ENCODE measurements at places on chromosomes 1 and 21.

DNA sequence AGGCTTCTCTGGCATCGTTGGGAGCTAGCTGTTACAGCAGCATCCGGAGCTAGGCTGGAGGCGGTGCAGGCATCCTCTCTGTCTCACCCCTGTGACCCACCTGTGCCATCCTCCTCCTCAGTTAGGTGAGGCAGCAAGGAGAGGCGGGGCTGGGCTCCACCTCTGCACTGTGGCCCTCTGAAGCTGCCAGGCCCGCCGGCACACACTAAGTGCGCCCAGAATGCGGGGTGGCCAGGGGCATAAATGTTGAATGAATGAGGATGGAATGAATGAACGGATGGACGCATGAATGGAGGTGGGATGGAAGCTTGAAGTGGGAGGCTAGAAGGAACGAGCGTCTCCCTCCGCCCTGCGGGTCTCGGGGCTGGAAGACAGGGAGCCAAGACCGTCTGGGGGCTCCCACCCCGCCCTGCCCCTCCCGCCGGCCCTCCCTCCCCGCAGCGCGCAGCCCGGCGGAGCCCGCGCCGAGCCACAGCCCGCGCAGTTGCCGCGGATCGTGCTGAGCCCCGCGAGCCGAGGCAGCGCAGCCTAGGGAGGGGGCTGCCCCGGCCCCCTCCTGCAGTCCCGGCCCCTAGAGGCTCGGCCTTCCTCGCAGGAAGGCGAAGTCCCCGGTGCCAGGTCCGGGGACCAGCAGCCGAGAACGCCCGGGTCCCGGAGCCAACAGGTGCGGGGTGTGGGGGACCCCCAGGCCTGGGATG is at the start of gene HCRTR1:
Gene HCRTR1, plus strand, starts transcription at position 472 of the 698 bp plus-strand sequence. CDS start 1,504 bp downstream, outside the sequence.
- no peak for DNase-seq

DNA sequence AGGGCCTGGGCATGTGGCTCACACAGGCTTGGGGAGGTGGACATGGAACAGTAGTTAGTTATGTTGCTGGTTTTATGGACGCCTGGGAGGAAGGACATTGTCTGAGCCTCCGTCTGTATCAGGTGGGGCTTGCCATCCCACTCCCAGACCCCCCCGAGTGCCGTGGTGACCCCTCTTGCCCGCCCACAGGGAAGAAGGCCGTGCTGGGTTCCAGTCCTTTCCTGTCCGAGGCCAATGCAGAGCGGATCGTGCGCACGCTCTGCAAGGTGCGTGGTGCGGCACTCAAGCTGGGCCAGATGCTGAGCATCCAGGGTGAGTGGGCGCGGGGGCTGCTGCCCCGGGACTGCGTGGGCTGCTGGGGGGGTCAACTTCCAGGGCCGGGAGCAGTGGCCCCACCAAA is 41.7 kb downstream of the COQ8A start:
- no peak for DNase-seq

GRCh38 chr21:37837381-37837780 is 78.9 kb downstream of the KCNJ6 start:
- no peak for DNase-seq

- DNase-seq, result no peak
Measured at GRCh38 chr1:218636548-218636947, 291.4 kb downstream of the TGFB2 start.

DNA sequence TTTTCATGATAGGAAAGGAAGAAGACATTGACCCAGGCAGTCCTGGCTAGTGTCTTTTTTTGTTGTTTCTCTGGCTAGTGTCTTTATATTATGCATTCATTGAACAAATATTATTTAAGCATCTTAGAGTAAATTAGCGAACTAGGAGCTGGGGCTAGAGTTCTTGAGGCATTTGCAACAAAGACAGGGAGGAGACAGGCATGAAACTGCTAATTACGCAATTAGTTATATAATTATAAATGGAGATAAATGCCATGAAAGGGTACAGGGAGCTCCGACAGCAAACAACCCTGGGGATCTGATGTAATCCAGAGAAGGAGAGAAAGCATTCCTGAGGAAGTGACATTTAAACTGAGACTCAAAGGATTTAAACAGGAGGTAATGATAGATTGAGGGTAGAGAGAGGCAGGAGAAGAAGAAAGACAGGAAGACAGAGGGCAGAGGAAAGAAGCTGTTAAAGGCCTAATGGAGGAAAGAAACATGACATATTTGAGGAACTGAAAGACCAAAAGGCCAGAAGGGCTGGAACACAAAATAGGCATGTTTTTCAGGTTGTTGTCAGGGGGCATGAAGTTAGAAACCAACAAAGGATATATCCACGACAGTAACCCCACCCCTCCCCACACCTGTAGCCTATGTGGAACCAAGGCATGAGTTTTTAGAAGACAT is 99.5 kb upstream of the GJB5 start:
- DNase-seq, result no peak

DNA sequence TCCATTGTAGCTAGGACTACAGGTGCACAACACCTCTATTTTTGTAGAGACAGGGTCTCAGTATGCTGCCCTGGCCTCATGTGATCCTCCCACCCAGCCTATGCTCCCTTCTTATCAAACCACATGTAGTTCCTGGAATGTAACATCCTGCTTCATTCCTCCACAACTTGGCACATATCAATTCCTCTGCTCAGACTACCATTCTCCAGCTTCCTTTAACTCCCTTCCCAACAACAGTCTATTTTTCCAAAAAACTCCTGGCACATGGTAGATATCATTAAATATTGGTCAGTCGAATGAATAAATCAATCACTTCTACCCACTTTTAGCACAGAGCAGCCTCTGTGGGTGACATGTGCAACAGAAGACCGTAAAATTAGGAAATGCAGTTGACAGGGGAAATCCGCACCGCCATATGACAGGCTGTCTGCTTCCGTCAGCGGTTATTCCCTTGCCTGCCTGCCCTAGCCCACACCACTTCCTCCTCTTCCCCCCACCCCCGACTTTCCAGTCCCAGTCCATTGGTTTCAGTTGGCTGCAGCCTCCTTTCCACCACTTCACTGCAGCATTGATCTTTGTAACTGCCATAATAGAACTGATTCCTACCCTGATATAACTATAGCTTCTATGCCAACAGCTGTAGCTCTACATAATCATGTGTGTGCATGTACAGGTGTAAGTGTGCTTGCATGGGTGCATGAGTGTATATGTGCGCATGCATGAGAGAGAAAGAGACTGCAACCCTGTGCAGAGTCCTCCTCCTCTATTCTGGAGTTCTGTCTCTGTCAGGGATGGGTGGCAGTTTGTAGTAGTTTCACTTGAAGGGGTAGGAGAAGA is 6.8 kb upstream of the AKR1A1 start:
- peak; percentile 45 for DNase-seq

DNA sequence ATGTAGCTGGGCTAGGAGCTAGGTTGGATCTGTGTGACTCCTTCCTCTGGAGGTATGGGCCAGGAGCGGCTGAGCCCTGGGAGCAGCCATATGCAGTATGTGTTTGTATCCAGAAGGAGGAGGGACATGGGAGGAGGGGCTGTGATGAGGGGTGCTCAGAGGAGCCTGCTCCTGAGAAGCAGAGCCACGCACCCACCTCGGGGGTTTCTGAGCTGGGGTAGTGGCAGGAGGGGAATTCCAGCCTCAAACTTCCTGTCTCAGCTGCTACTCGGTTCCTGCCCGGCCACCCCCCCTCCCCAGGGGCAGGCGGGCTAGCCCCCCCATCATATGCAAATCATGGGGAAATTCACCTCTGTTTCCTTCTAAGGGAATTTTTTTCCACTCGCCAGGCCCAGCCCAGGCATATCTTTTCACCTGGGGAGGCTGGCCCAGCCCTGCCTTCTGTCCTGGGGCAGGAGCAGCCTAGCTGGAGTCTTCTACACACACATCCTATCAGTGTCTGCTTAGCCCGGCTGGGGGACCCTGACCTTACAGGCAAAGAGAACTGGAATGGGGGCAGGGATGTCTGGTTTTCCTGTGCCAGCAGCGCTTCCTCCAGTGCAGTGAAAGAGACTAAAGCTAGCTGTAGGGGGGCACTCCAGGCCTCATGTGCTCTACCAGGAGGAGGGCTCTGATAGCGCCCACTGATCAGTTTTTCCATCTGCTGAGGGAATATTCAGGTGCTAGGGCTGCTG is 3.0 kb downstream of the ZC3H12A start:
- peak; percentile 53 for DNase-seq

DNA sequence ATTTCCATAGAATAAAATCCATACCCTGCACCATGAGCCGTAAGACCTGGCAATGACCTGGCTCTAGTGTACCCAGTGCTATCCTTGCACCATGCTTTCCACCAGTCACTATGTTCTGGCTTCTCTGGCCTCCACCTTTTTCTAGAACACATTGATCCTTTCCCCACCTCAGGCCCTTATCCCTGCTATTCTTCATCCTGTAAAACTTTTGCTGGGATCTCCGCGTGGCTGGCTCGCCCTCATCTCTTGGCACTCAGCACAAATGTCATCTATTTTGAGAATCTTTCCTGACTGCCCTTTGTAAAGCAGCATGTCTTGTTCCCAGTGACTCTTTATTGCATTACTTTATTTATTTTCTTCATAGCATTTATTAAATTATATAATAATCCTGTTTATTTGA is 169.8 kb upstream of the B3GALT2 start:
- DNase-seq, result peak; percentile 51

- DNase-seq, result no peak
Measured at GRCh38 chr21:30874526-30874925, 6.9 kb downstream of the KRTAP11-1 start.

DNA sequence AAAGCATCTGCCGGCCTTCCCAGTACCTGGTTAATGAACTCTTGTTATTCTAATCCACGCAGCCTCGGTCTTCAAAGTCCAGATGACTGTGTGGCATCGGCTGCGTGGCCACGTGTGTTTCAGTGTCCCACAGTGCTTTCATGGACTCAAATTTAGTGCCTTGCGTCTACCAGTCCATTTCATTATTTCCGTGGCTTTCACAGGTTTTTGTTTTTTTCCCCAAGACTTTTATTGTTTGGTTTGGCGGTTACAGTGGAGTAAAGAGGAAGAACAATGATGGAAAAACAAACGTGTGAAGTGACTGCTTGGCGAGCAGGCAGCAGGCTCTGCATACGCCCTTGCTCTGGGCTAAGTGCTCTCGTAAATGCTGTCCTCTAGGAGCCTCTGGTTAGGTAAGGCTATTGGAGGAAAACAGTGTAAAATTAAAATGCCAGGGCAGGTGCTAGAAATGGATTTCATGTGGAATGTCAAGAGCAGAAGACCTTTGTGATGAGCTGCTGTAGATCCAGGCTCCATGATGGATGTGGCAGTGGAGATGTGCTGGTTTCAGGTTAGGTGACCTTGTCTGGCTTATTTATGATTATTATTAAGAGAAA is 536.3 kb downstream of the KIF26B start:
- no peak for DNase-seq

GRCh38 chr1:40531381-40532061 is at the start of gene ZNF684:
ZNF684 (plus strand) TSS chr1:40531637; CDS start chr1:40533167, 1,530 bp downstream.
- peak; percentile 98 for DNase-seq

GRCh38 chr1:119373465-119373864 is 4.9 kb downstream of the HAO2 start:
- DNase-seq, result no peak

DNA sequence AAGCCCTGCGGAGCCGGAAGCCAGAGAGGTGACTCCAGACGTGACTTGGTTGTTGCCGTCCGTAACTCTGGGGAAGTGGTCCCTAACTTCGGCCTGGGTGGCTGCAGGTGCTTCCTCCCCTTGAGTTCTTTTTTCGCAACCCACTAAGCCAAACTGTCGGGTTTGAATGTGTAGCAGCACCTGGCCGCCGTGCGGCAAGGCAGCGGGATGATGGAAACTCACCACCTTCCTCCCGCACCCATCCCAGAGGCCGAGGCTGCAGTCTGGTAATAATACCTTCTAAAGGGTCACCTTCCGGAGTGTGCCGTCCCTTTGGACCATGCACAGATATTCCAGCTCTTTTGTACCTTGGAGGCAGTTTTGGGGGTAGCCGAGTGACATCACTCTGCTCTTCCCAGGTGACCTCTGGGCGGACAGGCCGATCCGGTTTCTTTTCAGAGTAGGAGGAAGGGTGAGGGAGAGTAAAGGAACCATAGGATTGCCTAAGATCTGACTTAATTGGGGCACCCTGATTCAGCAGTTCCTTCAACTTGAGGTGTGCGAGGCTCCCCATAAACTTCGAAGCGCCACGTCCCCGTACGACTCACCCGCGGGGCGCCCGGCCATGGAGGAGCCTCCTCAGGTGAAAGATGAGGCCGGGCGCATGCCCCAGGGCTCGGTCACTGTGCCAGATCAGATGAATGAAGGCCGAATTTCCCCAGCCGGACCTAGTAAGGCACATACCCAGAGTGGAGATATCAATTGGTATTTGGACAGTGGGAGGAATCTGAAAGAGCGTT is 1.0 kb downstream of the KCNK1 start:
- DNase-seq, result no peak

All from NCI-H82 (cell line).